ENCODE measurements at places on chromosomes 3 and 15. TPM values are rescaled to one million over a fixed set of nuclear protein-coding genes. Genes with fewer than 3 reads are reported as not detected.

Gene CDC25A
- total RNA-seq = 22.8 TPM

Gene NSMCE3
- total RNA-seq = 7.3 TPM

Gene CLDN18
- total RNA-seq = not detected

Gene AHSG
- total RNA-seq = 0.28 TPM

Gene NUP210
- total RNA-seq = 0.21 TPM

Gene MME
- 12.8 TPM for total RNA-seq

Gene IGF2BP2
- total RNA-seq = 39.8 TPM

Gene FETUB
- total RNA-seq = 2.8 TPM

Gene SGO1
- 4.8 TPM for total RNA-seq

Gene CCR9
- not detected for total RNA-seq

Gene TRPM1
- 0.07 TPM for total RNA-seq

Gene SMCO1
- total RNA-seq = not detected
